ENCODE measurements at places on chromosomes 7 and 10.

DNA sequence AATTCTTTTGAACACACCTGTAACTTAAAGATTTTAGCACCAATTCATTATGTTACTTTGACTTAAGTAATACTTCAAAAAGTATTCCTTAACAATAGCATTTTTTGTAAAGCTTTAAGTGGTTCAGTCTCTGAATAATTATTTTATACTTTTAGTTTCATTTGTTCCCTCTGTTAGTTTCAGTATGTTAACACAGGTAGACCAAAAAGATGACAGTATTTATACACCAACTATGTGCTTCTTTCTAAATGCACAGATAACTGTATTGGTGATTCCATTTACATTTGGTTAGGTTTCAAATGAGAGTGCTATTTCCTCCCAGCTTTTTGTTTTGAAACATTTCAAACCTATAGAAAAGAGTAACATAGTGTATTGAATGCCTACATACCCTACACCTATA, 14.0 kb downstream of the RALA start:
- no peak for DNase-seq

DNA sequence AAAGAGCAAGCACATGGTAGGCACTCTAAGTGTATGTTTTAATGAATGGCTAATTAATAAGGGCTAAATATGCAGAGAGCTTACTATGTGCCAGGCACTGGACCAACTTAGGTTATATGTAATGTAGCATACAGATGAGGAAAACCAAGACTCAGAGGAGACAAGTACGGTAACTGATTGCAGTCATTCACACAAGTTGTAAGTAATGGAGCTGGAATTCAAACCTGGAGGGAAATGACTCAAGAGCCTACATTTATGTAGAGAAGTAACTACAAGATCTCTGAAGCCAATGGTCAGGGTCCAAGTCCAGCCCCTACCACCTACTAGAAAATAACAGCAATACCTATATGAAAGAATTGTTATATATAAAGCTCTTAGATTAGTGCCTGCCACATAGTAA, 97.3 kb upstream of the KCNIP2 start:
- no peak for DNase-seq

DNA sequence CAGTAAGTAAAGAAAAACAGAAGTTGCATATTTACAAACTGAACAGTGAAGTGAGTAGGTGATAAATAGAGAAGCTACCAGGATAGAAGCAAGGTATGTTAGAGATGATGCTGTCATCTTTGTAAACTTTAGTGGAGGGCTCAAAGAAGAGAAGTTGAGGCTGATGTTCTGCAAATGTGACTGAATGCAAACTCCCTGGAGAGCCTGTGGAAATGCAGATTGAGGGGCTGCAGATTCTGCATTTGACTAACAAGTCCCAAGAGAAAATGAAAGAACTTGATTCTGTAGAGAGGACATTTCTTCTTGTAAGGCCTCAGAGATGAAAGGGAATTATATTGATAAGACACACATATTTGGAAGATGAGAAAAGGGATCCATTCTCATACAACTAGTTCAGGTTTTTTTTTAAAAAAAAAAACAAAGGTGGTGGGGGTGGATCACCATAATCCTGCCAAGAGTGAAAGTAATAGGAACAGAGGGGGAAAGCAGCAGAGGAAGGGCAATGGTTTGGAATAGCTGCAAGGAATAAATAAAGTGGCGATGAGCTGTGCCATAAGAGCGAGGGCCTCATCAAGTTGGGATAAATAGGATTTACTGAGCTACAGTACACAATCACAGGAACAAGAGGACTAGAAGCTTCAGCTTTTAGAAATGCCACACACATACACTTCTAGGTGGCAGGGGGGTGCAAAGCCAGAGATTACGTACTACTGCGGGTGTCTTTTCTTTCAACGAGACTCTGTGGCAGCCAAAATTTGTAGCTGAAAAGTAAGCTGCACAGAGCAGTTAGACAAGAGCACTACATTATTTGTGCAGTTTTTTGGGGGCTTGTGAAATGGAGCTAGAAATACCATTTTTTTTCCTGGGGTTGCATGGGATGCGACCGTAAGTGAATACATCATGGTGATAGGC, 778.5 kb downstream of the NRG3 start:
- no peak for DNase-seq

GRCh38 chr10:14405076-14406065, 74.6 kb upstream of the FRMD4A start:
- DNase-seq: no peak

- no peak for DNase-seq
These were observed 44.9 kb downstream of the GLI3 start for GRCh38 chr7:42192066-42192465.

DNA sequence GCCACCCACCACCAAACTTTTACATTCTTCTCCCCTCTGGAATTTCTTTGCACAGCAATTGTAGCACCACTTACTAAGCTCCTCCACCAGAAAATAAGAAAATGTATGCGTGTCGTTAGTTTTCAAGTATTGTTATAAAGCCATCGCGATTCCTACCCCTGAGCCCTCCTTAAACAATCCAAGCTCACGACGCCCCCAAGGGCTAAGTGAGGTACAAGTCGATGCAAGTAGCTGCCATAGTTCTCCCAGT, 1.3 kb downstream of the FRAT2 start:
- peak; percentile 28 for DNase-seq

- DNase-seq: no peak
These were observed 297.3 kb upstream of the COBL start for GRCh38 chr7:51613911-51614357.

GRCh38 chr10:96513698-96514561, at the start of gene TLL2:
Gene TLL2, minus strand, starts transcription at chr10:96513926. Its CDS starts 241 bp downstream, at chr10:96513685.
- DNase-seq: peak; percentile 84

- no peak for DNase-seq
These were observed 799.0 kb downstream of the PCDH15 start for GRCh38 chr10:54002077-54002476.

GRCh38 chr10:60260321-60260720, 129.4 kb downstream of the ANK3 start:
- DNase-seq: no peak

GRCh38 chr7:44791278-44792219, 4.9 kb upstream of the PPIA start:
- no peak for DNase-seq

- DNase-seq: no peak
These were observed 152.4 kb upstream of the ADO start for GRCh38 chr10:62652114-62652513.

GRCh38 chr10:98030093-98030821, at the start of gene CRTAC1:
Gene CRTAC1, minus strand, starts transcription at chr10:98030621. Its CDS starts 149 bp downstream, at chr10:98030472.
- DNase-seq: no peak

- DNase-seq: no peak
These were observed 24.9 kb downstream of the EPDR1 start for GRCh38 chr7:37945336-37945735.

GRCh38 chr7:12303495-12303894, 92.4 kb downstream of the TMEM106B start:
- DNase-seq: no peak

DNA sequence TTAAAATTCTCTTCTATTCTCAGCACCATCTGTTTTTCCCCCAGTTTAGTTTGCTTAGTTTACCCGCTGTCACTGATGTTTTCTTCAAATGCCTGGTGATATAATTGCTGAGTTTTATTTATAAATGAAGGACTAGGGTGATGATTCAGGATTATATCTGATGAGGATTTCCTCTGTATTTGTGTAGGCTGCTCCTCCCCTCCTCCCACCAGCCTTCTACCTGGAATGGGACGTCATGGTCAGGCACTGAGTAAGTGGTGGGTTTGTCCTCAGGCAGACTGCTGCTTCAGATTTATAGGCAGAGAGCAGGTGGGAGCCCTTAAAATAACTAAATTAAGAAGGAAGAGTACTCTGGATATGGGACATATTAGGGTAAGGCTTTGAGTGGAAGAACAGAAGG, 35.8 kb downstream of the PALS2 start:
- DNase-seq: no peak

GRCh38 chr7:3073763-3074458, 30.2 kb upstream of the CARD11 start:
- DNase-seq: no peak

DNA sequence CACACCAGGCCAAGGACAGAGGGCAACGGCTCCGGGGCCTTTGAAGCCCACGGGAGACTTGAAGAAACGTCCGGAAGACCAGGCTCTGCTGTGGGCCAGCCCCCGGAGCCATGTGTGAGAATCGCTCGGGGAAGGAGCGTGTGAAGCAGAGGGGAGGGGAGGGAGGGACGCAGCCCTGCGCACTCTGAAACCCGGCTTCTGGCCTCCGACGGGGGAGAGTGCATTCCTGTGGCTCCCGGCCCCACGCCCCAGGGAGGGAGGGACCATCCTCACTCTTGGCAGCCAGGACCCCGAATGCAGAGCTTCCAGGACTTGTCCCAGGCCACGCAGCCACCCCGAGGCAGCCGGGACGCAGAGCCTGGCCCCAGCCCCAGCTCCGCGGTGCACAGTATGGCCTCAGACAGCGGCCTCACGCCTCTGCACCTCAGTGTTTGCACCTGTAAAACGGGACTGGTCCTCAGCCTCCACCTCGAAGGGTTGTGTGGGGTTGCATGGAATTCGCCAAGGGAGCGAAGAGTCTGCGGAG, 67.4 kb downstream of the PDGFA start:
- DNase-seq: no peak

DNA sequence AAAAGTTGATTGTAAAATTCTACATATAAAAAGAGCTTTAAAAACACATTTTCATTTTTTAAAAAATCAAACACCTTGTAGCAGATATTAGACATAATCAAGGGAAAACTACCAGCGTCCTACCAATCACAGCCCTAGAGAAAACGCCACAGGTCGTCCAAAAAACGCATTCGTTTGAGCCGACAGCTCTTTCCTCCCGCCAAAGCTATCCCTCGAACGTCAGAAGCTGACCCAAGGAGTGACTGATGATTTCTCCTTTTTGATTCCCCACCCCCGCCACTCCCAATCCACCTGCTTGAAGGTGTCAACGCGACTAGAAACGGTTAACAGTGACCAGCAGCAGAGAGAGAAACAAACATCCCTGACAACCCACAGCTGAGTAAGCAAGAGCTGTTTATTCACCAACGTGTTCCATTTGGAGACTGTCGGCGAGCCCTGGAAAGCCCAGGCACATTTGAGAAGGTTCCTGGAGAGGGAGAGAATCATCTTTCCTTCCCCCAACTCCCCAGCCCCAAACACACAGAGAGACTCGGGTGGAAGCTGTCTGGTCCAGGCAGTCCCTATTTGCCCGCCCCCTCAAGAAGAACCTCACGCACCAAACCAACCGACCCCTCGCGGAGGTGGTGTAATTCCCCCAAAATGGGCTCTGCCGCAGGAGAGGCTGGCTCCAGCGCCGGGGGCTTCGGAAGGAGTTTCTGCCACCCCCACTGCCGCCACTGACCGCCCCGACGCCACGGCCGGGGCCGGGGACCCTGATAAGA, 622 bp downstream of the CPEB3 start:
- DNase-seq: peak; percentile 16

GRCh38 chr10:73182568-73182967, 14.6 kb downstream of the FAM149B1 start:
- DNase-seq: no peak

DNA sequence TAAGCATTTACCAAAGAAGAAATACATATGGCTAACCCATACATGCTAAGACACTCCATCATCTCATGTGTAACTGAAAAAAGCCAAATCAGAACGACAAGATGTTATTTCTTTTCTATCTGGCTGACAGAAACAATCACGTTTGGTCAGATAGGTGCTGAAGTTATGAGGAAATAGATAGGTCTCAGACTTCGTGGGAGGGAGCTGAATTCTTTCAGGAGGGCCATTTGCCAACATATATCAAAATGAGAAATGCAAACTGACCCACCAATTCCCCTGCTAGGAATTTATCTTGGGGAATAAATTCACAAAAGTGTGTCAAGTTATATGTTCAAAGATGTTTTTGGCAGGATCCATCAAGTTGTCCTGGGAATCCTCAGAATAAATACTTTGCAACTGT, 32.6 kb downstream of the SH3PXD2A start:
- DNase-seq: no peak

- no peak for DNase-seq
These were observed 71.3 kb downstream of the OSBPL3 start for GRCh38 chr7:24908727-24909126.

GRCh38 chr10:1343176-1343575, 287.0 kb downstream of the WDR37 start:
- DNase-seq: no peak
